CD4-positive, alpha-beta T cell treated with Interleukin-4 for 4 hours (primary cell): ENCODE measurements at places on chromosomes 2 and 18.

- no peak for DNase-seq
Observed at GRCh38 chr2:204487447-204488229, 57.6 kb upstream of the PARD3B start.

- DNase-seq, result no peak
Observed at GRCh38 chr2:145161656-145162055, 641.7 kb upstream of the ZEB2 start.

DNA sequence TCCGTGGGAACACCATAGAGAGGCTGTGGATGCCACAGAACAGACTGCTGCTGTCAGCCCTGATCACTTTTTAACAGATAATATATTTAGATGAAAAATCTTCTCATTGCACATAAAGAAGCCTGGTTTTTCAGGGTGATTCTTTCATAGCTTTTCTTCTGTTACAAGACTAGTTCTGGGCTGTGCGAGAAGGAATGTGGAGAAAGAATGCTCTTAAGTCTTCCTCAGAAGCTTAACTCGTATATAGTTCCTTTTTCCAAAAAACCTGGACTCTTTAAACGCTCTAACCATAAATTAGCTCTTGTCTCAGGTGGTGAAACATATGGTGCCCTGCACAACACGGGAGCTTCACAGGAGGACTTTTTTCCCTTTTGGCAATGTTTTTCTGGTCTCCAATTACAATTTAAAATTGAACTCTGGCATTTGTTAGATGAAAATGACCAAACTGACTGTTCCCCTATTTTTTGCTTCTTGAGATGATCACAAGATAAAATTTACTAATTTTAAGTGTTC, 125.9 kb upstream of the SMAD7 start:
- no peak for DNase-seq

DNA sequence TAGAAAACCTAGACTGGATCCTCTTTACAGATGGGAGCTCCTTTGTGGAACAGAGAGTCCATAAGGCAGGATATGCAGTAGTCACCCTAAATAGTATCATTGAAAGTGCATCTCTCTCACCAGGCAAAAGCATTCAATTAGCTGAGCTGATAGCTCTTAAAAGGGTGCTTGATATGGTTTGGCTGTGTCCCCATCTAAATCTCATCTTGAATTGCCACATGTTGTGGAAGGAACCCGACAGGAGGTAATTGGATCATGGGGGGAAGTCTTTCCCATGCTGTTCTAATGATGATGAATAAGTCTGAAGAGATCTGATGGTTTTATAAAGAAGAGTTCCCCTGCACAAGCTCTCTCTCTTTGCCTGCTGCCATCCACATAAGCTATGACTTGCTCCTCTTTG, 96.2 kb upstream of the RMP24 start:
- DNase-seq, result no peak

DNA sequence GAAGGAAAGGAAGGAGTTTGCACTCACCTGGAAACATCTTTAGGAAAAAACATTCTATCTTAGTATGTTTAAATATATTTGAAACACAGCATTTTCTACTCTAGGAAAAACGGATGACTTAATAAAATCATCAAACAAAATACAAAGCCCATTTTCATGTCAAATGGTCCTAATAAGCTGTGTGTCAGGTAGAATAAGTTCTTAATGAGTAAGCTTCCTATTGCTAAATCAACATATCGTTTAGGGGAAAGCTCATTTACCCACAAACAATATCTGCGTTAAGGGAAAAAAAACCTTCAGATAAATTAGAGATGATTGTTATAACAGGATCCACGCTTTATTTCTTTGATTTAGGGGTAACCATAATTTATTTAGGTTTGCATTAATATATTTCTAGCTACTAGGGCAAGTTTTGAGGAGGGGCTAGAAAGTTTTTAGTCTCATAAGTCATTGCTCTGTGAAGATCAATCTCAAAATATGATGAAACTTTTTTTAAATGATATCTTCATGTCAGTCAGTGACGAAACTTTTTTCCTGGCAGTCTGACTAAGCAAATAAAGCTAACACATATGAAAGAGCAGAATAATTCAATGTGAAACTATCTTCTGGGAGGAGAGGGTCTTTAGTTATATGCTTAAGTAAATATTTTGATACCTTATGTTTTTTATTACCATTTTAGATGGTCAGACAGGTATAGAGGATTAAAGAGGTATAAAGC, 147.1 kb downstream of the WDSUB1 start:
- DNase-seq, result no peak

GRCh38 chr18:79868168-79868784, 70.5 kb downstream of the KCNG2 start:
- DNase-seq, result no peak

DNA sequence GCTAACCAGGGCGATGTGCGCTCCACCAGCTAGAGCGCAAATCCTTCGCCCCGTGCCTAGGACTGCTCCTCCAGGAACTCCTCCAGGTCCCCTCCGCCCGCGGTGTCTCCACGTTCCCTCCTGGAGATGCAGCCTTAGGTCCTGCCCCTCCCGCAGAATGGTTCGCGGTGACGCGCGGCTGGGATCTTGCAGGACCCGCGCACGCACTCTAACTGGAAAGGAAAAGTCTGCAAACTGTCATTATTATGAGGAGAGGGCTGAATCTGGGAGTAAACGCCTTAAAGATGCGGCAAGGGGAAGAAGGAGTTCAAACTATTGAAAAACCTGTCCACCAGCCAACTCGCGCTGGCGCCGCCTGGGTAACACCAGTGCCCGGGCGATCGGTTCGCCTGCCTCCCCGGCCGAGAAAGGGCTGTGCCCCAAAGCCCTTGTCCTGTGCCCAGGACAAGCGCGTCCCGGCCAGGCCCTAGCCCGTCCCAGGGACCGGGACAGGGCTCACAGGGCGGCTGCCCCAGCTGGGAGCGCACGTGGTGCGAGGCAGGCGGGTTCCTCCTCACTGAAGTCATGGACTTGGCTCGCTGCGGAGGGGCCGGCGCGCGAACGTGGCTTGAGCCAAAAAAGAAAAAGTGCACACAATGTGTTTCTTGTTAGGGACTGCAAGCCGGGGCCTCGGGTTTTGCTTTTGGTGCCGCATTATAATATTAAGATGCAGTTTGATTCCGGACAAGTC, 5.5 kb upstream of the ID2 start:
- no peak for DNase-seq

GRCh38 chr2:168156661-168157060, 90.7 kb downstream of the STK39 start:
- DNase-seq, result no peak

- DNase-seq, result no peak
Observed at GRCh38 chr2:136085453-136086209, 32.3 kb downstream of the CXCR4 start.

GRCh38 chr2:101362316-101362715, 25.0 kb downstream of the CREG2 start:
- peak; percentile 32 for DNase-seq

- no peak for DNase-seq
Observed at GRCh38 chr2:28142386-28142785, 250.3 kb upstream of the FOSL2 start.

- no peak for DNase-seq
Observed at GRCh38 chr2:106282462-106283170, 88.5 kb upstream of the UXS1 start.
